ENCODE measurements at places on chromosomes 5 and 9. TPM values are rescaled to one million over a fixed set of nuclear protein-coding genes. Genes with fewer than 3 reads are reported as not detected.

Gene IFNB1
- total RNA-seq = not detected

Gene IL3
- not detected for total RNA-seq

Gene KCNIP1
- total RNA-seq = 0.47 TPM

DNA sequence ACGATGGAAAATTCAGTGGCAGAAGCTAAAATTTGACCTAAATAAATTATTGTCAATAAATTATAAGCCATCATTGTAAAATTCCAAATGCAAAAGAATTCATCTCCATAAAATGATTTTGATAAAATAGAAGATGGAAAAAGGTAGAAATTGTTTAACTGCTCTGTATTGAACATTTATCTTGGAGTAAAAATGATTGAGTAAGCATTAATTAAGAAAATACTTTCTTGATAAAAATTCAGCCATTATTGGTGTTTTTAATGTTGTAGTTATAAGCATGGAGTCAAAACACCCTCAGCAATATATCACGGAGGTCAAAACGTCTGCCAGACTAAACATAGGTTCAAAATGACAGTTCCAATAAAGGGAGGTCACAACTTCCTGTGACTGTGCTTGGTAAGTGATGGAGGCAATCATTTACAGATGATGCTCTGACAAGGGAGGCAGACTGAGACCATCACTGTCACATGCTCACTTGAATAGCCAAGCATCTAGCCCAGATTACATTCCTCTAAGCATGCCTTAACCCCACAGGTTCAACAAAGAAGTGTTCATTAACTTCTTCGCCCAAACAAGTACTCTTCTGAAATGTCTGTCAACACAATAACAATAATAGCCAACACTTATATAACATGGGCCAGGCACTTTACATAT is 69.5 kb downstream of the SH3TC2 start:
- DNase-seq = no peak

DNA sequence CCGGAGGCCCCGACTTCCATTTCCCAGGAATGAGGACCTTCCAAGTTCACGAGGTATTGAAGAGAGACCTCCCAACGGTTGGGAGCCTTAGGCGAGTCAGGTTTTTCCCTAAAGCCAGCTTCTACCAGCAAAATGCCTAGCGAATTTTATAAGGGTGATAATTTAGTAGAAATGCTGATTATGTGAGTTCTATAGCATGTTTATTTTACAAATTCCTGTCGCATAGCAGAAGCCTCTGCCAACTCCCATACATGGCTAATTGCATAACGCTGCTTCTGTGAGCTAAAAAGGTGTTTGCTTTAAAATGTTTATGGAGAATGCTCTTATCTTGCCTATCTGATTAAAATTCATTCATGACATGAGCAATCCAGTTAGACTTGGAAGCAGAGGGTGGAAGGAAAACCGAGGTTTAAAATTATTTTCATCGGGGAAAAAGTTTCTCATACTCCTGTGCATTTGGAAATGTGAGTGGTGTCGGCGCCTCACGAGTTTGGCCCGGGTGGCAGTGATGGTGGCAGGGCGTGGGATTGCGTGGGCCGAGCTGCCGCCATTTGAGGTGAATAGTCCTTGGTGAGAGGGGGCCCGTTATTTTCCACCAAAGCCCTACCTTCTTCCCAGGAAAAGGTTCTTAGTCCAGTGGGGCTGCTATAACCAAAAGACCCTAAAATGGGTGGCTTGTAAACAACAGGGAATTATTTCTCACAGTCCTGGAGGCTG is 104.4 kb upstream of the FCN2 start:
- DNase-seq = no peak

- DNase-seq = no peak
Observed at GRCh38 chr9:97875111-97875510, 22.1 kb downstream of the FOXE1 start.

GRCh38 chr5:107248066-107248695 is 422.6 kb downstream of the EFNA5 start:
- peak; percentile 78 for DNase-seq

DNA sequence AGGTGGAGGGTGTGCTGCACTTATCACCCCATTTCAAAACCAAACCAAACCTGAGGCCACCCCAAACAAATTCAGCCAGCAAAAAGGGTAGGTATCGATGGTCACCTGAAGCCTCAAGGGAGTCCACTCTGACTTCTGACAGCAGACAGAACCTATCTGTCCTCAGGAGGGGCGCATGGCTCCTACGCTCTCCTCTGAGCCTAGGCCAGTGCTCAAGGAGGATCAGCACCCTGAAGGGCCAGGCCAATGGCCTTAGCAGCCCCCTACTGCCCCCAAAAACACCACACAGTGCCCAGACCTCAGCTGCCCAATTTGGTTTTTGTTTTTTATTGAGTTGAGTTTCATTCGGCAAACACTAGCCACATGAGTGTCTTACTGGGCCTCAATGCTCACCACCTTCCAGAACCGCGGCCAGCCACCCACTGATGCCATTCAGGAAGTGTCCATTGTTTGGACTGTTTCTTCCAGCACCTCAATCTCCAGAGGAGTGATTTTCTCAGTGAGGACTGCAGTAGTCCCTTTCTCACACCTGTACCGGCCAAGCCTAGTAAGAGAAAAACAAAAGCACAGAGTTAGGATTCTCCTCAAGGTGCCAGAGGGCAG is 62.0 kb downstream of the PSMB7 start:
- no peak for DNase-seq

DNA sequence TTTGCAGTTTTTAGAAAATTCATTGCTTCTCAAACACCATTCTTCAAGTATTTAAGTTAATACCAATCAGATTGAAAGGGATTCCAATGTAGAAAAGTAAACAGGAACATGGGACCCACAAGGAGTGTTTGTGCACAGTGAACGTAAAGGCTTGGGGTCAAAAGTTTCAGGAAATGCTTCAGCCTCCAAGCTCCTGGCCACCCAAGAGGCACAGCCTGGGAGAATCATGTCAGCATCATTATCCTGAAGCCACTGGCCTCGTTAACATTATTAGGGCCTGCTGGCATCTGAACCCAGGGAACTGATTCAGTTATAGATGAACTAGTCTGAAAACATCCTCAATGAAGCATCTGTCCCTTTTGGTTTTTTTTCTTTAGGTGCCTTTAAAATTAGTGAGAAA is 122.9 kb downstream of the NXNL2 start:
- no peak for DNase-seq

DNA sequence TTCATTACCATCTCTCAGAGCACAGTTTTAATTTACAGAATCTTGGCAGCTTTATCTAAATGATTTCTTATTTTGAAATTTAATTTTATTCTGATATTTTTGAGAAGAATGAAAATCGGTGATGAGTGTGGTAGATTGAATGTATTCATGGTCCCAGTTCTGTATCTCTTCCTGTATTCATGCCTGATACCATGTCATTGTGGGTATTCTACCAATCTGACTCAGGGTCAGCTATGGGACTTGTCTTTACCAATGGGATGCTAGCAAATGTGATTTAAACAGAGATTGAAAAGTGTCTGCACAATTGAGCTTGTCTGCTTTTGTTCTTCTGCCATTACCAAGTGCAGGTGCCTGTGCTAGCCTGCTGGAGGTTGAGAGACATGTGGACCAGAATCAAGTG is 17.8 kb upstream of the ZNF618 start:
- DNase-seq = no peak

DNA sequence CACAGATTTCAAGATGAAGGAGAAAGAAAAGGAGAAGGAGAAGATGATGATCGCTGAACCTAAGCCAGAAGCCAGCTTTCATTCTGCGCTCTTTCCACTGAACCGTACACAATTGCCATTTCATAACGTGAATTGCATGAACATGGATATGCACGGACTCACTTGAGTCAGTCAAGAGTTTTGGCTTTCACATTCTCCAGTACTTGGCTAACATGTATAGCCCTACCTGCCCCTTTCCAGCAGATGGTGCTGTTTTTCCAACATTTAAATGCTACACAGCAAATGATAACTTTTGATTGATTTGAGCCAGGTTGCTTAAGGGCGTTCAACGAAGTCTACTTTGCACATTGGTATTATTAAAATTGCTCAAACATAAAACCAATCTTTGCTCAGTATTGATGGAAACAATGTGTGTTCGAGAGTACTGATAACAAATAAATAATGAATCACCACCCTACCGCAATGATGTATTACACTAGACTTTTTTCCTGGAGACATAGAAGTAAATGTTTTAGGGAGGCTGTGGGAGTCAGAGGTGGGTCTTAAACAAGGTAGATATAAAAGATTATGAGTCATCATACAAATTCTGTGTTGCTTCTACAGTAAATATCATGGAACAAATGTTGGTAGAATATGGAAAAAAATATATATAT is 196.4 kb downstream of the TRPM3 start:
- DNase-seq = peak; percentile 16

GRCh38 chr5:37665889-37666288 is 174.0 kb downstream of the GDNF start:
- no peak for DNase-seq
